G401 (cell line): ENCODE measurements at places on chromosomes 12 and 14. TPM values are rescaled to one million over a fixed set of nuclear protein-coding genes. Genes with fewer than 3 reads are reported as not detected.

Gene BMAL2
- 1.9 and 8.4 TPM in 2 replicates for total RNA-seq

DNA sequence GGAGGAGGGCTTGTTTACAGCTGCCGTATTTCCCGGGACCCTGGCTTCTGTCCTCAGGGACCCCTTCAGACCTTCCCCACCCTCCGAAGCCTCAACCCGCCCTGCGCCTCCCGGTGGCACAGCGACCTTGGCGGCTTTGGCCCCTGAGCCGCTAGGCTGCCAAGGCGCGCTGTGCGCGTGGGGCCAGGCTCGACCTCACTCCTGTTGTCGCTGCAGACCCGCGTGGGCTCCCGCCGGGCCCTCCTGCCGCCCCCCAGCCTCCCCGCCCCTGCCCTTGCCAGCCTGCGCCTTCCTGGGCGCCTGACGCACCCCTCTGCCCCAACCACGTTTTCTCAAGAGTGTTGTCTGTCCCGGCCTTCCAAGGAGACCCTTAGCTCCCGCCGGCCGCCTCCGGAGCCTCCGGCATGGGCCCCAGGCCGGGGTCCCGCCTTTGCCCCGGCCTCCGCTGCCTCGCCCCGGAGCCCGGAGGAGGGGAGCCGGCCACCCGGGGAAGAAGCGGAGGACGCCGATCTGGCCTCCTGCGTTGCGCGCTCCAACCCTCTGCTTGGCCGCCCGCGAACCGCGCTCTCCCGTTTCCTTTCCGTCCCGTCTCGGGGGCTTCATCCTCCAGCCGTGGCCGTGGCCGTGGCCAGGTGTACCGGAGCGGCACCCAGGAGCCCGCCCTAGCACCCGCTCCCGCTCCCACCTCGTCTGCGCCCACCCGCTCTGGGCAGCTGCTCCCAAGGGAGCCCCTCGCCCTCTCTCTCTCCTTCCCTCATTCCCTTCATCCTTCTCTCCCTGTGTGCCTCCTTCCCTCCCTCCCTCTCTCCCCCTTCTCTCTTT lies 19.9 kb downstream of the PPP2R5C start:
- no peak for DNase-seq

- no peak for DNase-seq
Measured at GRCh38 chr14:33880330-33880729, 70.5 kb downstream of the EGLN3 start.

Gene ARHGAP9
- 0.18 TPM in 1 of 2 replicates, not detected in the other for total RNA-seq

Gene AKAP6
- total RNA-seq = 0.06 and 2.3 TPM in 2 replicates

Gene DAD1
- total RNA-seq = 381 and 389 TPM in 2 replicates

- no peak for DNase-seq
Measured at GRCh38 chr12:120890963-120891362, 13.2 kb downstream of the SPPL3 start.

Gene GLI1
- total RNA-seq = 4.7 and 6.4 TPM in 2 replicates

- no peak for DNase-seq
Measured at GRCh38 chr12:862303-862911, 87.1 kb downstream of the RAD52 start.

- DNase-seq = no peak
Measured at GRCh38 chr12:28218875-28219274, 28.6 kb downstream of the CCDC91 start.

GRCh38 chr12:57629897-57630471 lies 3.0 kb downstream of the B4GALNT1 start:
- no peak for DNase-seq

Gene FOXM1
- total RNA-seq = 18.8 and 36.1 TPM in 2 replicates

- no peak for DNase-seq
Measured at GRCh38 chr12:99035803-99036202, 390.7 kb downstream of the APAF1 start.

Gene SOAT2
- not detected in 2 replicates for total RNA-seq

DNA sequence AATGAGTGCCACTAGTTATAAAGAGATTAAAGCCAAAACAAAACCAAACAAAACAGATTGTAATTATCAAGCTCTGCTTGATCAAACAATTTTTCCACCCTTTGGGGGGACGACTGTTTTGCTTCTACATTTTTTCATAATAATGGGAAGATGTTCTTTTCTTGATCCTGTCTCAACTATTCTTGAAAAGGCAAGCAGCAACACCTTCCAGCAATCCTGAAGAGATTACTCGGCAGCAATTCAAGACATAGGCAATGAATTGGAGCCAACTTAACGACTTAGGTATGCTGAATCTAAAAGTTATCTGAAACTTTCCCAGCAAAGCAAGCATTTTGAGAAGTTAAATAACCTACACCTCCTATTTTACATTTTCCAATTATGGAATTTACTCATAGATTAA lies 69.9 kb upstream of the SLC38A4 start:
- no peak for DNase-seq

Gene PROX2
- not detected in 2 replicates for total RNA-seq

- no peak for DNase-seq
Measured at GRCh38 chr14:55327179-55327578, 56.0 kb downstream of the FBXO34 start.

Gene CCDC177
- 0.75 TPM in 1 of 2 replicates, not detected in the other for total RNA-seq

- DNase-seq = no peak
Measured at GRCh38 chr14:106487600-106487999, 961.2 kb downstream of the TMEM121 start.

DNA sequence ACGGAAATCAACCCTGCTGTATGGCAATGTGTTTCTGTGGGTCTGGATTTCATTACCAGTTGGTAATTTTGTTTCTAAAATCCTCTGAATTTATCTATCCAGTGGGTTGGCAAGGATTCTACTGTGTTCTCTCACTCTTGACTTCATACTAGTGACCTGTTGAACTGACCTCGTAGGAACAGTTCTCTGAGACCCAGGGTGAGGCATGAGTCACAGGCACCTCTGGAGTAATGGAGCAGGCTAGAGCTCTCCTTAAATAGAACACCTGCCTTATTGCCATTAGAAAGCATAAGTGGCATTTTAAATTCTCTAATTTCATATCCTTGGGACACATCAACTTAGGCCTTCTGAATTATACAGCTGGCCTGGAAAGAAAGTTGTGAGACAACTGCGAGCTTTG lies 258.3 kb upstream of the NAV3 start:
- no peak for DNase-seq

Gene DAO
- 21.5 and 22.1 TPM in 2 replicates for total RNA-seq

DNA sequence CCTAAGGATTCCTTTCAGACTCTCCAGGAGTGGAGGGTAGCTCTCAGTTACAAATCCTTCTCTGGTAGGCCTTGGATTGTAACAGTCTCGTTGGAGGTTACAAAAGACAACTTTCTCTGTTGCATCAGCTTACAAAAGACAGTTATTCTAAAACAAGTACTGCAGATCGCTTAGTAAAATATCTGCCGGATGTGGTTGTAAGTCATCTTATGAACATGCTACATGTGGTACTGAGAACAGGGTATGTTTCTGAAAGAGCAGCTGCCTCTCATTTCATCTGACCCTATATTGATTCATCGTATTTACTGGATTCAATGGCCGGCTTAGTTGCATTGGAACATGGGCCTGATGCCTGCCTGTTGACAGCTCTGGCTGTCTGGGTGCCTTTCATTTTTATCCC lies 157.4 kb downstream of the PTCSC3 start:
- no peak for DNase-seq

GRCh38 chr12:102811110-102811737 lies 105.8 kb downstream of the PAH start:
- peak; percentile 6 for DNase-seq

Gene ANKS1B
- total RNA-seq = not detected in 2 replicates

Gene GARIN6
- total RNA-seq = not detected in 2 replicates

- DNase-seq = no peak
Measured at GRCh38 chr14:100779691-100780080, 46.2 kb upstream of the MEG3 start.

DNA sequence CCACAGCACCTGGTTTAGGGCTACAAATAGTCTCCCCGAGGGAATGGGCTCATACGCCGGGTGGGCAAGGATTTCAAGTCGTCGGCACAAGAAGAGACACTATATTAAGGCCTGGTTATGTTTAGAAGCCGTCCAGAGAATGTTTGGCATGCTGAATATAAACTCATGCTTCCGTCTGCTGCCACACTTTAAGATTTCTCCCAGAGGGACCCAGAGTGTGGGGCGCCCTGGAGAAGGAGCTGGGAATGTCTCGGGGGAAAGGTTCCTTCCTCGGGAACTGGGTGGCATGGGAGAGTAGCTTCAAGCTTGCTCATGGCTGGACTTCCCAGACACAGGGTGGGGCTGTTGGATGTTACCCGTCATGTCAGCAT lies 295.7 kb downstream of the CACNA1C start:
- no peak for DNase-seq

Gene BRI3BP
- total RNA-seq = 8.4 and 11.8 TPM in 2 replicates

DNA sequence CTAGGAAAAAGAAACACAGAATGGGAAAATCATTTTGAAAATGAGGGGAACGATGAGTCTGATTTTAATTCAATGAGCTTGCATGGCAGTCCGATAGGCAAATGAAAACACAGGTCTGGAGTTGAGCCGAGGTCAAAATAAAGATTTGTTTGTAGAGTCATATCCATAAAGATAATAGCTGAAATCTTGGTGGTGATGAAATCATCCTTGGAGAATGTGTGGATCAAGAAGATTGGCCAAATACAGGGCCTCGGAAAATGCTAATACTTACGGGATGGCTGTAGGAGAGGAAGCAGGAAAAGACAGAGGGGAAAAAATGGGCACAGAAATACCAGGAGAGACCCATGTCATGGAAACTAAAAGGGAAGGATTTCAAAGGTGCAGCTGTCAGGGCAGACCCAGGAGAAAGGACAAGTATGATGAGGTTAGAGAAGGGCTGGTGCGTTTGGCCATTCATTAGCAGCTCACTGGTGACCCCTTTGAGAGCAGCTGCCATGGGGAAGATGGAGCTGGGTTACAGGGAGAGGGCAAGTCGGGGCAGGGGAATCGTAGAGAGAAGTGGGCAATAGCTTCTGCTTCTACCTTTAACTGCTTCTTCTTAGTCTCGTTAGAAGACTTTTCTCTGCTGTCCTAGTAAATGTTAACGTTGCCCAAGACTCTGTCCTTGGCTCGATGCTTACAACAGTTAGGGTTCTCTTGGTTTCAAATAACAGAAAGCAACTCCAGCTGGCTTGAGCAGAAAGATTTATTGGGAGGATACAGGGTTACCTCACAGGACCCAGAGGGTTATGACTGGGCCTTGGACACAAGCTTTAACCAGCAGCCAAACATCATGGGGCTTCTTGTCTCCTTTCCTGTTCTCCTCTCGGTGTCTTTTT lies 161.8 kb downstream of the EFCAB11 start:
- no peak for DNase-seq
